Caki2 (cell line): ENCODE measurements at places on chromosomes 7 and 10. TPM values are rescaled to one million over a fixed set of nuclear protein-coding genes. Genes with fewer than 3 reads are reported as not detected.

ADAMTS14 gene
- 0.37 and 1.0 TPM in 2 replicates for total RNA-seq

HDAC9 gene
- 19.5 and 21.5 TPM in 2 replicates for total RNA-seq

DNA sequence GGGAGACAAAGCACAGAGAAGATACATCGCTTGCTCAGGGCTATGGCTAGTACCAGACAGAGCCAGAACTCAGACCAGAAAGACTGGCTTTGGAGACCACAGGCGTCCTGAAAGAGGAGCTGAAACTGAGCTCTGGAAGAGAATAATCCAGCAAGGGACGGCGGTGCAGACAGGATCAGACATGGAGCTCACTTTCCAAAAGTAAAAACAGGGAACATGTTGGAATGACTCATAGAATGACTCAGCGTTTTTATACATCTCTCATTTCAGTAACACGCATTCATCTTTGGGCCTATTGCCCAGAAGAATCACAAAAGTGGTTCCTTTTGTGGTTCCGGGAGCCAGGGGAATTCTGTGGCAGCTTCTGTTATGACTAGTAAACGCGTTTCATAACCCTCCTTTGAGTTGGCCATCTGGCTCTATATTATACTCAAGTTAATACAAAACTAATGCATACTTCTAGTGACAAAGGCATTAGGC, 37.2 kb downstream of the PLEKHS1 start:
- peak; percentile 50 for DNase-seq

BBS9 gene
- total RNA-seq, result 13.4 and 14.3 TPM in 2 replicates

DNA sequence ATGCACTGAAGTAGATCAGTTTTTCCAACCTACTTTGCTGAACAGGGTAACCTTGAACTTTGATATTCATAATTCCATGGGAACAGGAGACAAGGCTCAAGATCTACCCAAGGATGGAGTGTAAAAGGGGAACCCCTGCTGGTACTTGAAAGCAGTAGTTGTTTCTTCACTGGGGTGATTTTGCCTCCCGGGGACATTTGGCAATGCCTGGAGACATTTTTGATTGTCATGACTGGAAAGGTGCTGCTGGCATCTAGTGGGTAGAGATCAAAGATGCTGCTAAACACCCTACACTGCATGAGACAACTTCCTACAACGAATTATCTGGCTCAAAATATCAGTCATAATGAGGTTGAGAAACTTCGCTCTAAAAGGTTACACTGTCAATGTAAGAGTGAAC, 214.8 kb upstream of the CTBP2 start:
- peak; percentile 9 for DNase-seq

ETV1 gene
- 2.5 and 8.4 TPM in 2 replicates for total RNA-seq

GRCh38 chr7:41861642-41862041, 158.8 kb upstream of the INHBA start:
- no peak for DNase-seq

VGF gene
- total RNA-seq, result 0.14 and 0.74 TPM in 2 replicates

SMIM30 gene
- total RNA-seq, result 62.6 and 68.5 TPM in 2 replicates

GRCh38 chr7:12066521-12066920, 144.6 kb upstream of the TMEM106B start:
- DNase-seq, result peak; percentile 92

NKX1-2 gene
- not detected in 2 replicates for total RNA-seq

HSPB1 gene
- total RNA-seq, result 173 and 177 TPM in 2 replicates

LYZL1 gene
- total RNA-seq, result not detected in 2 replicates

CEP55 gene
- 44.4 and 58.9 TPM in 2 replicates for total RNA-seq

ELFN1 gene
- not detected in 2 replicates for total RNA-seq

- peak; percentile 48 for DNase-seq
Observed at GRCh38 chr10:96339956-96340904, 18.6 kb downstream of the OPALIN start.

DNA sequence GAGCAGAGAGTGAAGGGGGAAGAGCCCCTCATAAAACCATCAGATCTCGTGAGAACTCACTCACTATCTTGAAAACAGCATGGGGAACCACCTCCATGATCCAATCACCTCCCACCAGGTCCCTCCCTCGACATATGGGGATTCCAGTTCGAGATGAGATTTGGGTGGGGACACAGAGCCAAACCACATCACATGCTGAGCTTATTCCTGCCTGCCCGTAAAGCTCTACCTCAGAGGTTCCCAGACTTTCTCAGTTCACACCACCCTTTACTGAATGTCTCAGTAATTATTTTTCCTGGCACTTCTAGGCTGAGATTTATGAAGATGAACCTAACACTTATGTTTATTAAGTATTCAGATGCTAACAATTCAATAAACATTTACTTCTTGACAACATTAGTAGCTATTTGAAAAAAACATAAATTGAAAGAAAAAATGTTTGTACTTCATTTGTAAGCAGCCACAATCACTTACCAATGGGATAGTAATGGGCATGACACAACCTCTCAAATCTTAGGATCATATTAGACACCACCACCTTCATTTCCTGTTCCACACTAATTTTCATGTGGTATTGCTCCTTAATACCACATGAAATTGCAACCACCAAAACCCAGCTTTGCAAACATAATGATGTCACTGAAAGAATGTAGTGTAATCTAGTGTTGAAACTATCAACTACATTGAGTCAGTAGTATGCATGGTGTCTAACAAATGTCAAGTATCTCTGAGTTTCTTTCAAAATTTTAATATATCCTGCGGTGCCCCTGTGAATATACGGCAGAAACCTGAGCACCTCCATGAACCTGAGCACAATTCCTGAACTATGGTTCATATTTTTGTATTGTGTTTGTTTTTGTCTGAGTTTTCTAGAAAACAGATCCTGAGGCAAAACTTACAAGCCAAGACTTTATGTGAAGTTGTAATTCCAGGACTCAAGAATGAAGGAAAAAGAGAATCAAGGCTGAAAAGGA, 4.5 kb upstream of the DGKI start:
- no peak for DNase-seq

INA gene
- not detected in 2 replicates for total RNA-seq

- no peak for DNase-seq
Observed at GRCh38 chr10:4086131-4086898, 301.3 kb upstream of the KLF6 start.

GRCh38 chr7:92051655-92052054, 82.6 kb downstream of the CYP51A1 start:
- DNase-seq, result no peak

MRC1 gene
- total RNA-seq, result not detected in 2 replicates

GRCh38 chr7:148772297-148773089, 73.8 kb downstream of the CUL1 start:
- peak; percentile 91 for DNase-seq

DNA sequence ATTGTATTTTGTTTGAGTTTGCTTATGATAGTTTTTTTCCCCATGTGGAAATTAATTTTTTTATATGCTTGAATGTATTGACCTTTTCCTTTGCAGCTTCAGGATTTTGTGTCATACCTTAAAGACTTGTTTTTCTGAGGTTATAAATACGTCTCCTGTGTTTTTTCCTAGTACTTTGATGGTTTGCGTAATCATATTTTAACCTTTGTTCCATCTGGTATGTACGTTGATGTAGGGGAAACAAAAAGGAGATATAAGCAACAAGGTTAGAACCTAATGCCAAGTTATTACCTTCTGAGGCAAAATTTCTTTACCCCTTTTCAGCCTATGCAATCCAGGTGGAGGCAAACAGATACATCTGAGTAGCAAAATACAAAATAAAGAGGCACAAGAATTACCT, 17.9 kb downstream of the FGL2 start:
- no peak for DNase-seq

DNA sequence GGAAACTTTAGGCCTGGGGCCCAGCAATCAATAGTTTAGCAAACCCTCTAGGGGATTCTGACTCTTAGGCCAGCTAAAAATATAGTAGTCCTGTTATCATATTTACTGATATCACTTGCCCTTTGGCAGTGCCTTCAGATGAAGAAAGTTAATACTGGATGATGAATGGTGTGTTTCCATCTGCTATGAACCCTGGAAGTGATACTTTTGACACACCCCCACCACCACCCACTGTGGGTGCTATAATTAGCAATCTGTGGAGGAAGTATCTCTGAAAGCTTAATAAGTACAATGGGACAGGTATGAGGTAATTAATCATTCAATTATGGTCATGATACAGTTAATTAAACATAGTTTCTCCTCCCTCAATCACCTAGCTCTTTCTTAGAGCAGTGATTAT, 90.4 kb upstream of the LRRTM3 start:
- DNase-seq, result no peak

- DNase-seq, result peak; percentile 99
Observed at GRCh38 chr10:58435297-58435985, 50.2 kb downstream of the TFAM start.

NPC1L1 gene
- not detected in 2 replicates for total RNA-seq

OR2A1 gene
- total RNA-seq, result not detected in 2 replicates

- DNase-seq, result no peak
Observed at GRCh38 chr7:33195264-33195663, 65.9 kb downstream of the BBS9 start.

ICA1 gene
- 2.1 and 12.5 TPM in 2 replicates for total RNA-seq

GRCh38 chr10:103246324-103246723, 637 bp downstream of the RPEL1 start:
- DNase-seq, result no peak

- no peak for DNase-seq
Observed at GRCh38 chr10:60521974-60522405, 132.3 kb upstream of the ANK3 start.

DNA sequence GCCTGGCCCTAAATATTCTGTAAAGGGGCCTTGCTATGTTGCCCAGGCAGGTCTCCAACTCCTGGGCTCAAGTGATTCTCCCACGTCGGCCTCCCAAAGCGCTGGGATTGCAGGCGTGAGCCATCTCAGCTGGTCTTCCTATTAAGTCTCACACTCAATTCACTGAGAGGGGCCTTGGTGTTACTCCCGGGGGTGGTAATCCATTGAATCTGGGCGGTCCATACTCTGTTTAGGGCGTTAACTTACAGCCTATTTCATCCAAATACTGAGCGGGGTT, 665 bp upstream of the SRRT start:
- DNase-seq, result no peak

GRCh38 chr7:116770941-116771340, 91.4 kb upstream of the CAPZA2 start:
- no peak for DNase-seq

PTF1A gene
- total RNA-seq, result not detected in 2 replicates

DNA sequence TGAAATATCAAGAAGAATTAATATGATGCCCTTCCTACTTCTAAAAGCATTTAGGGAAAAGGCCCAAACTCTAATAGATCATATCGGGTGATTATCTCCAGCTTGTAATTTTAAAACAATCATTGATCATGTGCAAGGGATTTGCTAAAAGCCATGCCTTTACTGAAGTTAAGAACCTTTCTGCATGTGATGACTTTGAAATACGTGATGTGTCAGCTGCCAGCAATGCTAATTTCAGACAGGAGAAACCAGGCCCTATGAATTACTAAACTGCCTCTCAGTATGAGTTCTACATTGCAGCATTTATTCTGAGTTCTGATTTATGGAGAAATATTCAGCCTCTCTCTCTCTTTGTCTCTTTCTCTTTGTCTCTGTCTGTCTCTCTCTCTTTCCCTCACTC, 203.6 kb upstream of the AKR1E2 start:
- DNase-seq, result no peak

- DNase-seq, result no peak
Observed at GRCh38 chr7:157539521-157539920, 202.7 kb downstream of the DNAJB6 start.

COL17A1 gene
- total RNA-seq, result 0.03 TPM in 1 of 2 replicates, not detected in the other

DNA sequence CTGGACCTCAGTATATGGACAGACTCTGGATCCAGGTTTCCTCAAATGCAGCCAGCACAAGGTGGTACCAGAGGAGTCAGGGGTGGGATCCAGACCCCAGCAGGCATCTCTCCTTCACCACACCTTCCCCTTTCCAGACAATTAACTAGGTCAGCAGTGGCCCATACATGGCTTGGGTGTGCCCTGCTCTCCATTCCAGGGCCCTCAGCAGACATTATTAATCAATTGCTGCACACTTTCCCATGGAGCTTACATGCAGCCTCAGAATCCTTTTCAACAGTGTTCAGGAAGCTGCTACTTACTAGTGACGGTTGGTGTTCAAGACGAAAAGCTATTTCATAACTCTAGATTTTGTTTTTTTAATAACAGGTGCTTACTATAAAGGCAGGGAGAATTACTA, 6.0 kb downstream of the COL13A1 start:
- DNase-seq, result peak; percentile 31

GRCh38 chr7:66869660-66870450, 51.2 kb upstream of the TMEM248 start:
- no peak for DNase-seq

IL6 gene
- total RNA-seq, result 2.0 and 6.4 TPM in 2 replicates

GRCh38 chr7:124246262-124246863, 213.5 kb upstream of the TMEM229A start:
- DNase-seq, result peak; percentile 39

- DNase-seq, result peak; percentile 91
Observed at GRCh38 chr7:17206349-17206905, 92.0 kb upstream of the AHR start.

- DNase-seq, result no peak
Observed at GRCh38 chr7:20347680-20348079, 17.0 kb downstream of the ITGB8 start.

STEAP1B gene
- total RNA-seq, result not detected in 2 replicates

DNA sequence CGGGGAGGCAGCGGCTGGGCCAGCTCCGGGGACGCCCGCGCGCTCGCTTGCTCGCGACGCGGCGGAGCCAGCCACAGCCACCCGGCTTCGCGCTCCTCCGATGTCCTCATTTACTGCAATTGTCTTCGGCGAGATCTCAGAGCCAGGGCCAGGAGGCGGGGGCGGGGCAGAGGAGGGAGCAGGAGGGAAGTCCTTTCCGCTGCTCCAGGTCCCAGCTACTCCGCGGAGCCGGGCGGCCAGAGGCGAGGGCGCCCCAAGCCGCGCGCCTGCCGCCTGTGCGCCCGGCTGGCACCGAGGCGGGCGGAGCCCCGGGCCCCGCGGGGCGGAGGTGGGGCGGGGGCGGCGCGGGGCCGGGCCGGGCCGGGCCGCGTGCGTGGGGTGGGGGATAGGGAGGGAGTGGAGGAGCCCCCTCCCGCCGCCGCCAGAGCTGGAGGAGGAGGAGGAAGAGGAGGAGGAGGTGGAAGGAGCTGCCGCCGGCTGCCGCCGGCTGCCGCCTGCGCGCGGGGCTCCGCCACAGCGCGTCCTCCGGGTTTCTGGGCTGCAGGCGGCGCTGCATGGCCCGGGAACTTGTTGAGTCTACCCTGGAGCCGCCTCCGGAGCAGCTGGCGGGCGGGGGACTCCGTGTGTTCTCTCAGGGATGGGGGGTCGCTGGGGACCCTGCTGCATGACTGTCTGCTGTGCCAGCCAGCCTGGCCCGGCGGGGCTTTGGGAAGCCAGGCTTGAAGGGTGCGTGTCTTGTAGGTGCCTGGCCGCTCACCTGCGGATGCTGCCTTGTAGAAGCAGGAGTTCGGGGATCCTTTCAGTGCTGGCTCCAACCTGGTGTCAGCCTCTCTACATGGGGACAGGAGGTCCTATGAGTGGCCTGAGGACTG, at the start of gene INSYN2A:
Gene INSYN2A (minus strand): TSS at position 310 of the 872 bp plus-strand sequence. CDS start 20,196 bp downstream, outside the sequence.
- DNase-seq, result no peak

CALD1 gene
- 10.2 and 11.1 TPM in 2 replicates for total RNA-seq

A1CF gene
- total RNA-seq, result not detected in 2 replicates

GRCh38 chr10:59957975-59958374, 51.6 kb upstream of the CCDC6 start:
- no peak for DNase-seq
